Inflammatory macrophage (primary cell): ENCODE measurements at places on chromosomes 1 and 21.

GRCh38 chr21:25979845-25980616 lies 190.5 kb downstream of the APP start:
- DNase-seq: no peak

DNA sequence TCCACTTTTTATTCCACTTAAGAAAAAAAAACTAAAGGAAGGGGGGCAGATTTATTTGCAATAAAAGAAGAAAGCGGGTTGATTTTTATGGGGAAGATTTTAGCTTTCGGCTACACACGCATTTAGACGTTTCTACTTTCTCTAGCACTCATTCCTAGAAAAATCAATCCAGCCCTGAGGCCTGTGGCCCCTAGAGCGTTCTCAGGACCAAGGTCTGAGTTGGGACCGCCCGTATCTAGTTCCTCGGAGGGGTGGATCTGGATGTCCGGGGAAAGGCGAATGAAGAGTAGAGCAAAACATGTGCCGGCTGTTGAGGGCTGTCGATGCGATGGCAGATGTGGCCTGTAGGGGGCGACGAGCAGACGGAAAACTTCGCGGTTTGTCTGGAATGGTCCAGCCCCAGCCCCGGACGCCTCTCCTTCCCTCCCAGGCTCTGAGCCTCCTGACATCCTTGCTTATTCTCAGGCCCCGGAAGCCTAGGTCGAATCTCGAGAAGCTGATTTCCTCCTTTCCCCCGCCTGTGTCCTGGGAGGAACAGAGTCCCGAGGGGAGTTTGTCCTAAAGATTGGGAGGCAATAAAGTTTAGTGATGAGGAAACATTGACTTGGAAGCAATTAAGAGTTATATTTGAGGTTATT lies 5.2 kb downstream of the FOXD3 start:
- DNase-seq: peak; percentile 57

DNA sequence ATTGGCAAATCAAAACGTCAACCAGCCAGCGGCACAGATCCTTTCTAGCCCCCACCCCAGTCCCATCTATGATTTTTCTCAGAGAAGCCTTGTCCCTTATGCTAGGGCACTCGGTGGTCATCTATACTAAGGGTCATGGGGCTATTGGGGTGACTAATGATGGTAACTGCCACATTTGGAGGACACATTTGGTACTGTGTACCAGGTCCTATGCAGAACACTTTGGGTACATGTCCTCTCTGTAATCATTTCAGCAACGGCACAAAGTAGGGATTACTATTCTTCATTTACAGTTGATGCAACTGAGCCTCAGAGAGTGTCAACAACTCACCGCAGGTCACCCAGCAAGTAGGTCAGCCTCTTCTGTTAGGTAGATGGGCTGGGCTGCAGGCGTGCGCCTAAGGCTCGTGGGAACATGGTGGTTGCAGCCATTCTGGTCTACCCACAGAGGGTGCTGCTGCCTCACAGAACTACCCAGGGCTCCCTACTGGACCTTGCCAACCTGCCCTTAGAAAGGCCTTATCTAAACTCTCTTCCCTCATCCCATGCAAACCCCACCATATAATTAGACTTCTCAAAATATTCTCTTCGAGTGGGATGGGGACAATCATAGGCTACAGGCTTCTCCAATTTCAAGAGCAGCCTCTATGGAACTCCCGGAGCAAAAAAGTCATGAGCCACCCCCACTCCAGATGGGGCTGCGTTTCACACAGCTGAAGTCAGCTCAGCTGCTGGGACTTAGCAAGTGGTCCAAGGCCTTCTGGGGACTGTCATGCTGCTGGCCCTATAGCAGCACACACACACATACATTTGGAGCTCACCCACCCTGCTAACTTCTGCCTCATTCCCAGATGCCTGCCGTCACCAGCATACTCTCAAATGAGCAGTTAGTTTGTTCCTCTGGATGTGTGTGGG lies 5.8 kb upstream of the SDHB start:
- DNase-seq: peak; percentile 87

DNA sequence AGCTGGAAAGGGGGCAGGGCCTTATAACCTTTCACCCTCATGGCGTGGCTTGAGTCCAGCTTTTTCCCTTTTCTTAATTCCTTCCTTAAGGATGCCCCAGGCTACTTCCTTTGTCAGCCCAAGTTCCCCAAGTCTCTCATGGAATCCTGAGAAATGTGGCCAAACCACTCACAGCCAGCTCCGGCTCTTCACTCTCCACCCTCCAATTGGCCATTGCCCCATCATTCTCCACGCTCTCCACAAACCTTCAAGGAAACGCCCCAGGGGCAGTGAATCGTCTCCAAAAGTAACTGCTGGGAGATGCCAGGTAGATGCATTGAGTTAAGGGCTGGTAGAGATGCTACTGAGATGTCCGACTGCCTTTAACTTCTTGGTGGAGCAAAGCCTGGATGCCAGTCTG lies 113.5 kb upstream of the CD34 start:
- no peak for DNase-seq

- peak; percentile 93 for DNase-seq
Measured at GRCh38 chr1:58971629-58972140, 187.8 kb upstream of the JUN start.

DNA sequence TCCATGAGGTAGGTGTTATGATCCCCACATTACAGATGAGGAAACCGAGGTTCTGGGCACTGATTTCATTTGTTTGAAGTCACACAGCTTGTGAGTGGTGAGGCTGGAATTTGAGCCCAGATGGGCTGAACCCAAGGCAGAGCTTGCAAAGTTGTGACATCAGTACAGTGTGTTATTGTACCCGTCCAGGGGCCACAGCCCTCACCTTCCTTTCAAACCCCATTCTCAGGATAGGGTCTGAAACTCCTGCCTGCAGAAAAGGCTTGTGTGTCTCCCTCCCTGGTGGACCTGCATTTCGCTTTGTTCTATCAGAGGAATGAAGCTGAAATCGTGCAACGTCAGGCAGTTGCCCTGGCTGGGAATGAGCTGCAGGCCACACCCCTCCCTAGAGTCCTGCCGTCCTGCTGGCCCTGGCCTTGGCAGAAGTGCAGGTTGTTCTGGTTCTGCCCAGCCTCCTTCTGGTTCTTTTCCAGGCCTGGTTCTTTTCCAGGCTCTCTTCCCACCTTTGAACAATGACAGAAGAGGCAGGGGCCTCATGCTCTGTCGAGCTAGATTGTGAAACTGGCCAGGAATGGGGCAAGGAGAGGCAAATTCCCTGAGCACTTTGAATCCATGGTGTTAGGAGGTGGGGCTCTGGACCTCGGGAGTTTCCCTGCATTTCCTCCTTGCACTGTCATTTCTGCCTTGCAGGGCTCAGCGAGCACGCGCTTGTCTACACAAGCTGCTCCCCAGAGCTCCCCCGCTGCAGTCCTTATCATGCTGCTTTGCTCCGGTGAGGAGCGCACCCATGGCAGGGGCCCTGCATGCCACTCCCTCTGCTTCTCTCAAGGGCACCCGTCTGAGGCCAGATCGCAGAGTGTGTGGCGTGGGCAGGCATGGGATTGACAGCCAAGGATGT lies 8.2 kb upstream of the MYOM3 start:
- no peak for DNase-seq

DNA sequence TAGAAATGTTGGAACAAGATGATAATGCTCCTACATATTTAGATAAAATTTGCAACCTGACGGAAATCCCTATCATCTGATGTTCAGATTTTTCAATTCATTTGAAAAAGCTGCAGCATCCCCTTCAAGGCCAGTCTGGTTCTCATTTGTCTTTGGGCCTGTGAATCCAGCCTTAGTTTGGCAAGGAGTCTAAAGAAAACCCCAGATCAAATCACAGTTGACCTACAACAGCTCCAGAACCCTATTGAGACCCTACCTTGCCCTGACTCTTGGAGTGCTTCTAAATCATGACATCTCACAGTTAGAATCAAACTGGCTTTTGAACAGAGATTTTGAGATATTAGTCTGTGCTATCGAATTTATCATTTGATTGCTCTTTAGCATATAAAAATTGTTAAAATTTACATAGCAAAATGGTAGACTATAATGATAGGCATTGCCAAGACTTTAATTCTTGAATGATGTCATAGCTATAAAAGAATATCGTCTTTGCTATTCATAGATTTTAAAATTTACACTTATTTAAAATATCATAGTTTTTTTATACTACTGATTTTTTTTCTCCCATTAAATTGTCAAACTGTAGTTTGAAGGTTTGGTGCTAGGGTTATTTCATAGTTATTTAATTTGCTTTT lies 2.2 kb downstream of the PPP2R5A start:
- DNase-seq: no peak

DNA sequence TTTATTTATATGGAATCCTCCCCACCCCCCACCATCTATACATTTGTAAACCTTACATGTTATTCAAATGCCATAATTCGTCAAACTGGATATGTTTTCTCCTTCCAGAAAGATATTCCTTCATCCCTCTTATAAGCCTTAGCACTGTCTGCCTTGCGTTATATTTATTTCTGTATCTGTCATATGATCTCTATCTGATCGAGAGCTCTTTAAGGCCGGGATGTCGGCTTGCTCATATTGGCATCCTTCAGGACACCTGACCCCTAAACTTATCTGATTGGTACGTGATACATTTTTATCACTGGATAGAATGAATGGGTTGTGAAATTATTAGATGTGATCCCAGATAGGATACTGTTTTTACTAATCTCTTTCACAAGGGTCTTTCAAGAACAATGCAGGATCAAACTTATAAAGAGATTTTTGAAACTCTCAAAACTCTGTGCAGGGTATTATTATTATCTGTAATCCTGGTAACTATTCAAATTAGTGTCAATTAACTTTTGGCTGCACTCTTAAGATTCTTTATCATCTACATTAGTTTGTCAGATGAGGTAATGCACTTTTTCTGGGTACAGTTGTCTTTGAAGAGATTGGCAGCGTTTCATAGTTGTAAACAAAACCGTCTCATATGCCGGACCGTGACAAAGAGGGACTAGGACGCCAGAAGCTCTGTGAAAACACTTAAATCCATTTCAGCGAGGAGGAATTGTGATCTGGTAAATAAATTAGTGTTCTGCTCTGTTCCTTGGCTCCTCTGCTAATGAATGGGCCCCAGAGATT lies 152.0 kb downstream of the KIF26B start:
- no peak for DNase-seq

- no peak for DNase-seq
Measured at GRCh38 chr1:28888915-28889314, 25.5 kb upstream of the EPB41 start.

DNA sequence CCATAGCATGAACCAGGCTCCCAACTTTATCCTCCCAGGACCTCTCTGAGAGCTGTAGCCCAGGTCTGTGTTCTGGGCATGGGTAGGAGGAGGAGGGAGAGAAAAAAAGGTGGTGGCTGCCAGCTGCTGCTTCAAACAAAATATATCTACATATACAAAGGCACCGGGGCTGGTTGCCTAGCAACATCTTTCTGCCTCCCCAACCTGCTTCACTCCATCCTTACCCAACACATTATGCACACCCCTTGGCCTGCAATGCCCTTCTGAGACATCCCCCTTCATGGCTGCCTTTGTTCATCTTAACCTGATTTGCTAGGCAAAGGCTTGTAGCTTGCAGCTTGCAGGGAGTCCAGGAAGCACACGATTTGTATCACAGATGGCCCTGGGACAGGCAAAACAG lies 27.2 kb upstream of the ATP1A1 start:
- no peak for DNase-seq

- DNase-seq: peak; percentile 57
Measured at GRCh38 chr1:192580351-192580962, 4.9 kb downstream of the RGS1 start.

DNA sequence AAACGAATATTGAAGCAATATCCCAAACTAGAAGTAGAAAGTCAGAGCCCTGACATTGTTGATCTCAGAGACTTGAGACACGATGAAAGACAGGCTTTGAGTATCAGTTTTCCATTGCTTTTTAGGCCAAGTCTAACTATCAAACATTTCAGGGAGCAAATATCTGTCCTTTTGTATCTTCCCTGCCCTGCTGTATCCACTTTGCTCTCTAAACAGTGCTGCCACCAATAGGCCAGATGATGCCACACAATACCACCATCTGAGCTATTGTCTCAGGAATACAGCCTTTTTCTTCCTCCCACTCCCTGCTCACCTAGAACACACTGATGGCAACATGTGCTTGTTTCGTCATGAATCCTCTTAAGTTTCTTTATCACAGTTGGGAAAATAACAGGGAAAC lies 62.6 kb upstream of the SPAG17 start:
- no peak for DNase-seq

GRCh38 chr1:209805875-209806760 lies at the start of gene IRF6:
IRF6 (minus strand) TSS chr1:209806142; CDS start chr1:209801413, 4,729 bp downstream.
- DNase-seq: peak; percentile 68

GRCh38 chr1:161196521-161197451 lies 2.1 kb downstream of the ADAMTS4 start:
- no peak for DNase-seq

DNA sequence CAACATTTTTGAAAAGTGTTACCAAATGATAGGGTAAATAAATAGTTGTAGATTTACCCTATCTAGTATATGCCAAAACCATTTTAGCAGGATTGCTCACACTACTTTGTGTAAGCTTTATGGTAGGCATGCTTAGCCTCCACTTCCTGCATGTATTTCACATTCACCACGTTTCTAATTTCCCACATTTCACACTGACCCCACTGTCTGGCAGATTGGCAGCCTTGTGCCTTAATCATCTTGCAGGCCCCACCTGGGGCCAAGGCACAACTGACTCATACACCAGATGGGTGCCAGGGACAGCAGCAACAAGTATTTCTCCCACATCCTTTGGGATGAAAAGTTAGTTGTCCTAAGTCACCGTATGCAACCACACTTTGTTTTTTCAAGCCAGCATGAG lies 21.2 kb upstream of the CENPF start:
- DNase-seq: no peak

DNA sequence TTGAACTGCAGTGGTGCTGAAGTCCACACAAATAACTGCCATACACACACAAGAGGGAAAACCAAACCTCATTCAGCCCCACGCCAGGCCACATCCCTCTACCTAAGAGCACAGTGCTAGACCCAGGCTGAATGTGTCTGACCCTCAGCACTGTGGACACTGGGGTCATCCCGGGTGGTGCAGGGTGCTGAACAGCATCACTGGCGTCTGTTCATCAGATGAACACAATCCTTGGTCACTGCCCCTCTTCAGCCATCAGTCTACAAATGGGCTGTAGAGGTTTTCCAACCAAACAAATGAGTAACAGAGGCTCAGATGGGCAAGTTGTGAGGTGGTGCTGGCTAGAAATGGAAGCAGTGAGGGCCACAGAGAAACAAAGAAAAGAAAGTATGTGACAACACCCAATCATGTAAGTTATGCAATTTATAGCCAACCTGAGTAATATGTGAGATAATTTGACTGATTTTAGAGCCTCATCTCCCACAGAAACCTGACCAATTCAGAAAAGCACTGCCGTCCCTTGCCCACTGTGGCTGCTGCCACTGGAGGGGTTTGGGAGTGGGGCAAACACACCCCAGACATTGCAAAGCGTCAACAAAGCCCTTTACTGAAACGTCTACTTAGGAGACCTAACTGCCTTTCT lies 27.9 kb downstream of the GNB1 start:
- no peak for DNase-seq

- peak; percentile 79 for DNase-seq
Measured at GRCh38 chr1:175073061-175073460, 5.4 kb downstream of the TNN start.

DNA sequence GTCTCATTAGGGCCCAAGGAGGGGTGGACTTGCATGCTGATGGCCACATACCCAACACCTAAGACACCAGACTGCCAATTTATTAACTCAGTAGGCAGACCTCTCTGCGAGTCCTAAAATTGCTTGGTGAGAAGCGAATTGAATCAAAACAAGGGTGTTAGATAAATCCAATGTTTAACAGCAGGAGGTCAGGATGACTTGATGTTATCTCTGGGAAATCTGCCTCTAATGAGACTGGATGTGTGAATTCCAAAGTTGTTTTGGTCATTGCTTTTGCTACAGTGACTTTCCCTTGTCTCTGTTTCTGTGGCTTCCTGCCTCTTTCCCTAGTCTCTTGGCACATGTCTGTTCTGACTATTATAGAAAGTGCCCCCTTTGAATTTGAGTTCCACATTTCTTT lies 20.8 kb downstream of the MTR start:
- no peak for DNase-seq
